ENCODE measurements at places on chromosomes 13 and 19.

DNA sequence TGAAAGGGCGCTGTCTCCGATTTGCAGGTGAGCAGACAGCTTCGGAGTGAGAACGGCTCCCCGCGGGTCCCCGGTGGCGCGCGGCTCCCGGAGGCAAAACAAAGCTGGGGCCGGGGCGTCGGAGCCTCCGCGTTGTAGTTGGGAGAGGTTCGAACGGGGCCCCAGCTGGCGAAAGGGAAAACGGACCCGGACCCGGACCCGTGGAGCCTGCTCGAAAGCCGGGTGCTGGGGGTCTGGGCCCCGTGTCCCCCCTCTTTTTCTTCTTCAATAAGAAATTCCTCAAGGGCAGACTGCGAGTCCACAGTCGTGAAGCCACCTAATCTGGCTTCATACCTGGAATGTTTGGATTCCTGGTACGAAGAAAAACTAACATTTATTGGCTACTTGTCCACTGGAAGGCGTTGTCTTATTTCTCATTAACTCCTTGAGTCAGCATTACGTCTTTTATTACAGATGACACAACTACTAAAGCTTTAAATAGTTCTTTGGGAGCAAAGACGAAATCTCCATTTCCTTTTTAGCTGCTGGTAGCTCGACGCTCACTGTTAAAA lies 632 bp upstream of the MTIF3 start:
- DNase-seq, result peak; percentile 24

DNA sequence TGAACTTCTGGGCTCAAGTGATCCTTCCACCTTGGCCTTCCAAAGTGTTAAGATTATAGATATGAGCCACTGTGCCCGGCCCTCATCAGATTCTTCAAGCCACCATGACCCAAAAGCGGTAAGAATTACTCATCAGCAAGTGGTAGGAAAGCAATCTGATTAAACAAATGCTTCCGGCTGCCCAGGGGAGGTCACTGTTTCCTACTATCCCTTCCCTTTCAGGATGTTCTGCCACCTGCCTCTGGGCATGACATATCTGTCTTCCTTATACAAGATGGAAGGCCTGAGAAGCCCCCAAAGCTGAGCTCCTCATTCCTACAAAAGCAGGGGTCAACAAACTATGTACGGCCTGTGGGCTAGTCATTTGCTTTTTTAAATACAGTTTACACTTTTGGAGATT lies 7.0 kb downstream of the ABHD8 start:
- DNase-seq, result no peak

DNA sequence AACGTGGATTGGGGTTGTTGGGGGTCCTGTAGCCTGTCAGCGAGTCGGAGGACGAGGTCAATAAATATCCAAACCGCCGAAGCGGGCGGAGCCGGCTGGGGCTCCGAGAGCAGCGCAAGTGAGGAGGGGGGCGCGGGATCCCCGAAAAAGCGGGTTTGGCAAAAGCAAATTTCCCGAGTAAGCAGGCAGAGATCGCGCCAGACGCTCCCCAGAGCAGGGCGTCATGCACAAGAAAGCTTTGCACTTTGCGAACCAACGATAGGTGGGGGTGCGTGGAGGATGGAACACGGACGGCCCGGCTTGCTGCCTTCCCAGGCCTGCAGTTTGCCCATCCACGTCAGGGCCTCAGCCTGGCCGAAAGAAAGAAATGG lies 754 bp upstream of the SIX5 start:
- no peak for DNase-seq

DNA sequence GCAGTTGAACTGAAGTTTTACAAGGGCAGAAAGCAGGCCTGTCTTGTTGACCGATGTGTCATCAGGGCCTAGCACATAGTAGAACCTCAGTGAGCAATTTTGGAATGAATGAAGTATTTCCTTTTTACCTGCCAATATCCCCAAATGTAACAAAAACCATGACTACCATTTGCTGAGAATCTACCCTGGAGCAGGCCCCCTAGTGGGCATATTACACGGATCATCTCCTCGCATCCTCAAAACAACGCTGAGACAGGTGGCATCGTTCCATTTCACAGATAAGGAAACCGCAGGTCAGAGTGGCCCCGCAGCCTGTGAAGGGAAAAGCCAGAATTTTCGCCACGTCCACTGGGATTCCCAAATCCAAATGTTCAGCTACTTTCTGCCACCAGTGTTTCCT lies 77.9 kb downstream of the CACNA1A start:
- DNase-seq, result no peak

DNA sequence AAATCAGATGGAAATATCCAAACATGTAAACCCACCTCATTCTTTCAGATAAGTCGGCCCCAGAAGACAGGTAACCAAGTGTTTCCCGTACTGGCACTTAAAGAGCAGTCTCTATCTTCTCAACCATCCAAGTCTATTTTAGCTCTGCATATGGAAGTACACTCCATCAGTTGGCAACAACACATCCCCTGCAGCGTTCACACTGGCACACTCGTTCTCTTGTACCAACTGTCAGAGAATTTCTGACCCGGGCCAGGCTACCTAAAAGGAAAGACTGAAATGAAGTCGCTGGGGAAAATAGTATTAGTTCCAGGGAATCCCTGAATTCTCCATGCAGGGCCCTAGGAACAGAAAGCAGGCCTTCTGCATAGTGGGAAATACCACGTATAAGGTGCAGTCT lies 109.3 kb downstream of the RXFP2 start:
- DNase-seq, result no peak

DNA sequence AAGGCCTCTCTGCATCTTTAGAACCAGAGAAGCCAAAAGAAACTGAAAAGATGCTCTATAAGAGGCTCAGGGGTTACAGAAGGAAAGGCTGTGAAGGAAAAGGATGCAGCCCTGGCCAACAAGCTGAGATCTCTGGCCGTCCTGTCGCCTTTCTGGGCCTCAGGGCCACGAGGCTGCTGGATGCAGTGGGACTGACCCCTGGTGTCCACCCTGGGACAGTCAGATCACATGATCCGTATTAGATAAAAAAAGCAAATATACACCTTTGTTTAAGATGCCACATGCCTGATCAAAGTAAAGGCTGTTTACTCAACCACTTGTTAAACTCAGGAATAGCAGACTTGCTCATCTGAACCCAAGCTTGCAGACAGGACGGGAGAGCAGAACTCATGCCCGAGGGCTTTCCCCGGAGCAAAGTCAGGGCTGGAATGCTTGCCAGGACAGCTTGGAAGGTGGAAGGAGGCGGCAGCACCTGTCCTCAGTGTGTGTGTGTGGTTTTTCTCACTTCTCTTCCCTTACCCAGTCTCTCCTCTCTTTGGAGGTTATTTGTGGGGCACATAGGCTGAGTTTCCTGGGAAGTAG lies 206.5 kb upstream of the TSHZ3 start:
- DNase-seq, result no peak

DNA sequence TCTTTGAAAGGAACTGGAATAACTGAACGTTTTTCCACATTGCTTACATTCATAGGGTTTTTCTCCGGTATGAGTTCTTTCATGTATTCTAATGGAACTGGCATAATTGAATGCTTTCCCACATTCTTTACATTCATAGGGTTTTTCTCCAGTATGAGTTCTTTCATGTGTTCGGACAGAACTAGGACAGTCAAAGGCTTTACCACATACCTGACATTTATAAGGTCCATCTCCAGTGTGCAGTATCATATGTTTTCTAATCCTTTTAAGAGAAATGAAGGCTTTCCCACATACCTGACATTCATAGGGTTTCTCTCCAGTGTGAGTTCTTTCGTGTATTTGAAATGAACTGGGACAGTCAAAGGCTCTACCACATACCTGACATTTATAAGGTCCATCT lies 24.7 kb downstream of the ZNF564 start:
- DNase-seq, result no peak

DNA sequence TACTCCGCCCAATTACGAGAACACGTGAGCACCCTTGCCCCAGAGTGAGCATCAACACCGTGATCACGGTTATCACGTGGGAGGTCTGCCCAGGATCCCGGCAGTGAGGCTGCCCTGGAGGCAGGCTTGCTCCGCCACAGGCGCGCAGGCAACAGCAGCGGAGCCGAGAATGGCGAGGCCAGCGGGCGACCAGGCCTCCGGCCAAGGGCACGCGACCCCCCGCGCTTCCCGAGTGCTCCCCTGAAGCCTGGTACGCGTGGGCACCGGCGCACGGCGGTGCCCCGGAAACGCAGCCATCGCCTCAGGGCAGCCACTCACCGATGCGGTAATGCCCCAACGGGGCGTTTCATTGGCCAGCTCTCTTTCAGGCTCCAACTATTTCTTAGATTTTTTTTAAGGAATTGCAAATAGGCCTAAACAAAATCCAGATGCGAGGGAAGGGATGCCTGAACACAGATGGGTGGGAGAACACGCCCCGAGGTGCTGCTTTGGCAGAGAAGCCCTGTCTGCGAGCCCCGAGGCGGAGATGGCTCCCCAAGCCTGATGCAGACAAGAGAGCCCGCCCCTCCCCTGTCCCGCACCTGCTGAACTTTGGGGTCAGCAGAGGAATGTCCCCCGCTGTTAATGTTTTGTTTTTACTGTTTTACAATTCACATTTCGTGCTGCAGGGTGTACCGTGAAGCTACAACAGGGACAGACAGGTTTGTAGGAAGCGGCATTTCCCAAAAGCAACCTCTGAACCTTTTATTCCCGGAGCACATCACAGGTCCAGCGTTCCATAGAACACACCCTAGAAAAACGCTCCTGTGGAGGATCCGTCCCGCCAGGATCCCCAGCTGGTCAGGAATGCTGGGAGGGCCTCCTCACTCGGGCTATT lies 132.7 kb downstream of the ZDHHC20 start:
- DNase-seq, result no peak

- no peak for DNase-seq
Observed at GRCh38 chr13:108573455-108573854, 56.0 kb upstream of the MYO16 start.

GRCh38 chr19:4446704-4447200 lies 10.8 kb downstream of the UBXN6 start:
- no peak for DNase-seq

GRCh38 chr13:110576070-110576394 lies 14.5 kb upstream of the RAB20 start:
- no peak for DNase-seq

DNA sequence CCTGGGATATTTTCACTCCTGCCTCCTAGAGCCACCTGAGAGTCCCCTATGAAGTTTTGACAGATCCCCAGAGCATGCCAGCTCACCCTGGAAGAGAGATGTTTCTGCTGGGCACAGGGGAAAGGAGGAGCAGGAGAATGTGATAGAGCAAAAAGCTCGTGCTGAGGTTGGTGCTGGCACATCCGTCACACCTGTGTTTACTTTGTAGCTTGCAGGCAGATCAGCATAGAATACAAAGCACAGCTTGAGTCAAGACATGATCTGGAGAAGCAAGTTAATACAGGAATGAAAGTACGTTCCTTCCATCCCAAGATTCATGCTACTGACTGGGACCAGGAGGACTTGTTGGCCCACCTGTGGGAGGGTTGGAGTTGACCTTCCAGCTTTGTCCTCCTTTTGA lies 46.1 kb downstream of the HSPH1 start:
- no peak for DNase-seq

- DNase-seq, result no peak
Observed at GRCh38 chr13:71775966-71776365, 91.0 kb downstream of the DACH1 start.

DNA sequence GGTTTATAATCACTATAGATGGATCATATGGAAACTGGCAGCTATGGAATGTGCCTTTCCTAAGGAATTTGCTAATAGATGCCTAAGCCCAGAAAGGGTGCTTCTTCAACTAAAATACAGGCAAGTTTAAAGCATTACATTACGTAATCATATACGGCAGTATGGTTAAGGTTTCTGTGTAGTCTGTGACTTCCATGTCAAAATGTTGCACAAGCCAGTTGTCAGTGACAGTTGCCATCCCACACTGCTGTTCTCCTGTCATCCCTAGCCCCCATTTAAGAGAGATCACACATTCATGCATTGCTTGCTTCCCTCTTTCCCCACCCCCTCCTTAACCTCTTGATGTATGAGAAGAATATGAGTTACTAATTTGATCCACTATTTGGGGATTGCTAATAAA lies 47.3 kb downstream of the BRCA2 start:
- no peak for DNase-seq

GRCh38 chr13:45167611-45168554 lies 33.0 kb downstream of the KCTD4 start:
- no peak for DNase-seq

DNA sequence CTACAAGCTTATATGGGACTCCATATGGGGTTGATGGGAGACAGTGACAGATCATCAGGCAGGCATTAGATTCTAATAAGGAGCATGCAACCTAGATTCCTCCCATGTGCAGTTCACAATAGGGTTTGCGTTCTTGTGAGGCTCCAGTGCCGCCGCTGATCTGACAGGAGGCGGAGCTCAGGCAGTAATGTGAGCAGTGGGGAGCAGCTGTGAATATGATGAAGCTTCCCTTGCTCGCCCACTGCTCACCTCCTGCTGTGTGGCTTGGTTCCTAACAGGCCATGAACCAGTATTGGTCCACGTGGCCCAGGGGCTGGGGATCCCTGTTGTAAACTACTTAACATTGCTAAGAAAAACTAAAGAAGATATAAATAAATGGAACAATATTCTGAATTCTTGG lies 378.4 kb downstream of the KCNRG start:
- DNase-seq, result no peak

GRCh38 chr19:46373491-46374359 lies 26.8 kb downstream of the PPP5C start:
- DNase-seq, result no peak

GRCh38 chr19:56153507-56153906 lies 12.4 kb downstream of the ZNF444 start:
- no peak for DNase-seq

GRCh38 chr13:112916296-112916695 lies 52.7 kb upstream of the MCF2L start:
- no peak for DNase-seq

DNA sequence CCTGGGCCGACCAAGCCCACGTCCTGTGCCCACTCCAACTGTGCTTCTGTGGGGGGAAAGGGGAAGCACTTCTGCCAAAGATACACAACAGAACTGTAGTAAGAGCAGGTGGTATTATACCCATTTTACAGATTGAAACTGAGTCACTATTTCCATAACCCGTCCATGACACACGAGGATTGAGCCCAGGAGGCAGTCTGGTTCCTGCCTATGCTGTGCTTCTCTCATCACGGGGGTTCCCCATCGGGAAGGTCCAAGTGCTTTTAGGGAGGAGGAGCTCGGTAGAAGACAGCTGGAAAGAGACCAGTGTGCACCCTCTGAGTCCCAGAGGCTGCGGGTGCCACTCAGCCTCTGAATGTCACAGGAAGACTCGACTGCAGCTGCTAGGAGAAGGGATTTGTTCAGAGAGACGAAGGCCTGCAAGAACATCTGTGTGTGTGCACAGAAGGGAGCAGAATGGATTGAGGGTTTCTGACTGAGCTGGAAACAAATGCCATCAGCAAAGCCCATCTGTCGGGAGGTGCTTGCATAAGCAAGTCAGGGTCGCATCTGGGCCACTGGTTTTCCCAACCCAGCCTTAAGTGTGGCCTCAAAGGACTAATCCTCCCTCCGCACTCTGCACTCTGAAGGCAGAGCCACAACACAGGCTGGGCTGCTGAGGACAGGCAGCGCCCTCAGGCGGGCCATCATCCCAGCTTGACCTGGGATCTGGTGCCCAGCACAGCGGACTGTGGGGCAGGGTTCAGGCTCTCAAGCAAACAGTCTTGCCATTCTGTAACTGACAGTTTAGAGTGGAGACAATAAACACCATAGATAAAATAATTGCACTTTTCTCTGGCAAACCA lies 150.0 kb downstream of the DPF1 start:
- DNase-seq, result no peak

- no peak for DNase-seq
Observed at GRCh38 chr19:57771417-57771816, 1.9 kb downstream of the ZNF586 start.

Data from CD4-positive, alpha-beta T cell treated with Interleukin-4 for 4 hours (primary cell).